ENCODE measurements at places on chromosomes 3 and 15.

DNA sequence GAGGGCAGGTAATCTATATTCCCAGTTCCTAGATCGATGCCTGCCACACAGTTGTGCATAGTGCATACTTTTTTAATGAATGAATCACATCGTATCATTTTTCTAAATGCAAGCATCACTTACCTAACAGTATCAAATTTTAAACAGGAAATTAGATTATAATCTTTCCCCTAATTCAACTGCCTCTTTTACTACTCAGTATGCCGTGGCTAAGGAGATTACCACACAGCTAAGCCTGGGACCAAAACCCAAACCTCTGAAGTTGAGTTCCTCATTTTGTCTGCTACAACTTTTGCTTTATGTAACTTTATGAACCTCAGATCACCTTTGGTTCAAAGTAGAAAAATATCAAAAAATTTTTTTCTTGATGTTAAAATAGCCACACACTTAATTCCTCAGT is 53.2 kb upstream of the FNDC3B start:
- no peak for DNase-seq

DNA sequence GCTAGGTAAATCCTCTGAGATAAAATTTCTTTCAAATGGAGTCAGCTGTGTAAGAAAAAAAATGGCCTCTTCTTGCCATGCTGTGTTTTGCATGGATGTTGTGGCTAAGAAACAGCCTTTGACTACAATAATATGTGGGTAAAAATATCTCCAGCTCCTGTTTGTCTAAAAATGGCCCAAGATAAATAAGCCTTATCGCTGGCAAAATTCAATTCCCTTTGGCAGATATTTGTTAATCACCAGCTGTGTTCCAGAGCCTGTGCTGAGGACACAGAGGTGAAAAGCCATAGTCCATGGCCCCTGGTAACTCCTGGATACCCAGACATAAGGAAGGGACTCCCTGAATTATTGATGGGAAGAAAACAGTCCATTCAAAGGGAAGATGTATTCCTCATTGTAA is 15.3 kb upstream of the RAMAC start:
- DNase-seq, result no peak

GRCh38 chr3:157618075-157618760 is 115.0 kb upstream of the VEPH1 start:
- no peak for DNase-seq

- DNase-seq, result no peak
These were observed 3.7 kb upstream of the GASK1A start for GRCh38 chr3:42975456-42975855.

- no peak for DNase-seq
These were observed 283.0 kb upstream of the VEPH1 start for GRCh38 chr3:157786211-157786610.
